ENCODE measurements at places on chromosomes 16 and 17.
A peak's percentile ranks its signal among the peaks of the same experiment; 100 is the strongest.

- no peak for DNase-seq
Observed at GRCh38 chr17:16935241-16935663, 36.7 kb downstream of the TNFRSF13B start.

GRCh38 chr16:11333010-11333409, 12.2 kb upstream of the RMI2 start:
- DNase-seq, result no peak

DNA sequence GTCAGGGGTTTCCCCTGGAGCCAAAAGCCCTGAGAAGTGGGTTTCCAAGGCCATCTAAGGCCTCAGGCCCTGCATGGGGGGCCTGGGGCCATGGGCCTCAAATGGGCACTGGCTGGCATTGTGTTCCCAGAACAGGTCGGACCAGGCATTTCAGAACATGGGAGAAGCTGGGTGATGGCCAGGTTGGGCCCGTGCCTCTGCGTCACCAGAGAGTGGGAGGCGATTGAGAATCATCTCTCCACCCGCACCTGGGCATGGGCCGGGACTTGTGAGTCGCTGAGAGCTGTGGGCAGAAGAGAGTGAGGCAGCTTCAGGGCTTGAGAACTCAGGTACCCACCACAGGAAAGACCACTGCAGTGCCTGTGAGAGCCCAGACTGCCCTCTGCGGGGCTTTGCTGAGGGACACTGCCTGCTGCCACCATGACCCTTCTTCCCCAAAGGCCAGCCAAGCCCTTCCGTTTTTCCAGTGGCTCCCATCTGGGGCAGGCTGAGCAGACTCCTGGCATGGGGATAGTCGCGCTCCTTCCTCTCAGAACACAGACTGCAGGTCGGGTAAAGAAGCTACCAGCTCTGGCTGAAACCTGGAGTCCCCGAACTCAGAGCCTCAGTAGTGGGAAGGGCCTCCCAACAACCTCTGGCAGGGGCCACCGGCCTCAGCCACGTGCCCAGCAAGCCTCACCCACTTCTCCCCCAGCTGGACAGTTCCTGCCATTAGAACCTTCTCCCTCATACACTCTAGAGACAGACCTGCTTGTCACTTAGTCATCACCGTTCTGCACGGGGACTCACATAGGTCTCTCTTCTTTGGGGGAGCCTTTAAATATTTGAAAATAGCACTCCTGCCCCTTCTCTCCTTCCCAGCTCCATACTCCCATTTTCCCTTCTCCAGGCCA, 1.6 kb downstream of the RAB11FIP4 start:
- DNase-seq, result no peak

GRCh38 chr16:23952128-23952970, 116.6 kb downstream of the PRKCB start:
- no peak for DNase-seq

DNA sequence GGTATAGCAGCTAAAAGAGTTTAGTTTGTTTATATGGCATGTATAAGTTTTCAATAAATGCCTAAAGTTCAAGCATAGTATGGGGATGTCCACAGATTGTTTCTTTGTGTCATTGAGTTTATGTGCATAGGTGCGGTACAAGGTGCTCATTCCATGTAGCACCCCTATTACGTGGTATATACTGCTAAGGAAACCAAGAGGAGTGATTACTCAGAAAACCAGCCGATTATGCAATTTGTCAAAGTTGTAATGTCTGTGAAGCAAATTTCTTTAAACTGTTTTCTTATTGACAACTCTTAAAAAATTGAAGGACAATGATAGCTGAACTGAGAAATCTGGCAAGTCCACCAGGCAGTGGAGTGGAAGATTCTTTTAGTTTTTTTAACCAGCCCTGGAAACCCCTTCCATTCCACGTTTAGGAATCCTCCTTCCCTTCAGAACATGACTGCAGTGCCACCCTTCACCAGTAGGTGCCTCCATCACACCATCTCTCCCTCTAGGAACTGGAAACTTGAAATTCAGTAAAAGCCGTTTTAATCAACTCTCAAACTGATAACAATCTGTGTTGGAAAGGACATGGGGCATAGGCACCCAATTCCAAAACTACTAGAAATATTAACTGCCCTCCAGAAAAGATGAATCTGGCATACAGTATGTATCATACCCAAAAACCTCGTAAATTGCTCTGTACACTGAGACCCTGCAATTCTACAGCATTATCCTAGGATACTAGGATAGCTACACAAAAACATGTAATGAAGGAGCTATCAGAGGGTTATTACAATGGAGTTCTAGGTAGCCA, 43.5 kb downstream of the REXO5 start:
- DNase-seq, result peak; percentile 39

GRCh38 chr17:20926532-20926931, 116.3 kb downstream of the USP22 start:
- DNase-seq, result no peak

DNA sequence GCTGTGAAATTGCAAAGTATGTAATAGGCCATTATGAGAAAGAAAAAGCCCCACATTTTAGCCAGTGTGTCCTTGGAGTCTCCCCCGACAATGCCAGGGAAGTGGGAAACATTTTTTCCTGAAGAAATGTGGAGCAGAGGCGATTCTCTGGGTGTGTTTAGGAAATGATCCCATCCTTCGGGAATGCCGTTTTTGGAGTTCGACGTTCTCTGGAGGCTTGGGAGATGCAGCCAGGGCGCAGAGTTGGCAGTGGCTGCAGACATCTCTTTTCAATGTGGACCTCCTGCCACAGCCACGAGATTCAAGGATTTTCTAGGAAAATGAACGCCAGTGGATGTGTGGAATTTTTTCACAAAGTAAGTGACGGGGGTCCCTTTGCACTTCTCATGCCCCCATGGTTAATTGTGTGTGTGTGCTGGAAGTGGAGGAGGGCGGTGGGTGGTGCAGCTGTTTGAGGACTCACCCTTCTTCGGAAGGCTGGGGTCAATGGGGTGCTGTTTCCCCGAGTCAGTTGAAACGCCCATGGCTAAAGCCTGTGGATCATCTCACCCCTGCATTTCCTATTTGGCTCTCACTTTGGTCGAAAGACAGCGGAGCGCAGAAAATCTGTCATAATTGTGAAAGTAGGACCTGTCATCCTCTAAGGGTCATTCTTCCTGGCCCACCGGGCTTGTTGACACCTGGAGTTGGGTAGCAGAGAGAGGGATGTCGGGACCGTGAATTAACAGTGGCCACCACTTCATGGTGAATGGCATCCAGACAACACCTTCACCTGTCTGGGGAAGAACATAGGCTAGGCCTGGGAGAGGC, 73.2 kb downstream of the CMIP start:
- no peak for DNase-seq

DNA sequence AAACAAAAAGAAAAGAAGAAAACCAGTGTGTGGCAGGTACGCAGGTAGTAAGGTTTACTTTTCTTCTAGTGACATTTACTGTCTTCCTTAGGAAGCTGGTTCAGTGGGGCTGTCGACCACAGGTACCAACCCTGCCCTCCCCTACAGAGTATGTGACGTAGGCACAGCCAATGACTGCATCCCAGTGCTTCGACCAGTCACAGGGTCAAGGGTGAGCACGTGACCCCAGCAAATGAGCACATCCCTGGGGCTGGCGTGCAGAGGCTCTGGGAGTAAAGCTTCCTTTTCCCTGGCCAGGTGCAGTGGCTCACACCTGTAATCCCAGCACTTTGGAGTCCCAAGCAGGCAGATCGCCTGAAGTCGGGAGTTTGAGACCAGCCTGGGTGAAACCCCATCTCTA, 38.9 kb upstream of the PLCG2 start:
- DNase-seq, result no peak

- no peak for DNase-seq
Observed at GRCh38 chr17:3946711-3947235, 17.5 kb downstream of the ATP2A3 start.

- DNase-seq, result no peak
Observed at GRCh38 chr16:57100445-57100844, 8.1 kb downstream of the CPNE2 start.

GRCh38 chr16:27254262-27254811, 14.2 kb downstream of the NSMCE1 start:
- DNase-seq, result no peak

DNA sequence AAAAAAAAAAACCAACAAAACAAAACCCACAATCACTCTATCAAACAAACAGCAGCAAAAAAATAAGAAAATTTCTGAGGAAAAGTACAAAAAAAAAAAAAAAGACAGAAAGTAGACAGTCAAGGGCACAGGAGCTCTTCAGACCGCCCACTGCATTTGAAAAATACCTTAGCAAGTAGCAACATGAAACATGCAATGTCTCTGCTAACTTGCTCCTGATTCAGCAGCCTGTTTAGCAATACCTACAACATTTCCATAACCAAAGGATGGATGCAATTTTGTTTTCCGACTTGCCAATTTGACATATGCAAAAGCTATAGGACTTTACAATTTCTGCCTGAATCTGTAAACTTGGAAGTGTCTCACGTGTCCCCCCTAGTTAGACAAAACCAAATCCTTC, 57.4 kb downstream of the SYNRG start:
- DNase-seq, result no peak

DNA sequence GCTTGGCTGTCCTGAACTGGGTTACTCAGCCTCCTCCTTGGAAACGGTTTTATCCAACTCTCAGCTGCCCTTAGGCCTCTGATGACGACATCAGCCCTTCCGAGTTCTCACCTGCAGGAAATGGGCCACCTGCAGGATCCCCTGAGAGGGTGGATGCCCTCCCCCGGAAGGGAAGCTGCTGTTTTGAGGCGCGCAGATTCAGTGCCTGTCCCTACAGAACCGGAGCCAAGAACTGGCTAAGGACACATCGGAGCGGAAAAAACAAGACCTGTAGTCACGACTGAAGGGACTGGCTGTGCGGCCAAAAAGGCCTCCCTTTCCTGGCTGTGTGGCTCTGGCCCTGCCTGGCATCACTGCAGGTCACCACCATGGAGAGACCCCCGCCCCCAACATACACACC, 11.7 kb upstream of the C16orf95 start:
- no peak for DNase-seq

- DNase-seq, result no peak
Observed at GRCh38 chr16:17552351-17552750, 81.6 kb upstream of the XYLT1 start.

GRCh38 chr16:26026709-26027450, 335.1 kb downstream of the HS3ST4 start:
- no peak for DNase-seq

- DNase-seq, result no peak
Observed at GRCh38 chr17:19378416-19379360, at the start of gene MAPK7. MAPK7 (plus strand) TSS chr17:19378498; CDS start chr17:19378901, 403 bp downstream.

GRCh38 chr16:67562526-67562917, at the start of gene CTCF:
CTCF (plus strand) TSS chr16:67562526; CDS start chr16:67610833, 48,307 bp downstream.
- DNase-seq, result peak; percentile 60

DNA sequence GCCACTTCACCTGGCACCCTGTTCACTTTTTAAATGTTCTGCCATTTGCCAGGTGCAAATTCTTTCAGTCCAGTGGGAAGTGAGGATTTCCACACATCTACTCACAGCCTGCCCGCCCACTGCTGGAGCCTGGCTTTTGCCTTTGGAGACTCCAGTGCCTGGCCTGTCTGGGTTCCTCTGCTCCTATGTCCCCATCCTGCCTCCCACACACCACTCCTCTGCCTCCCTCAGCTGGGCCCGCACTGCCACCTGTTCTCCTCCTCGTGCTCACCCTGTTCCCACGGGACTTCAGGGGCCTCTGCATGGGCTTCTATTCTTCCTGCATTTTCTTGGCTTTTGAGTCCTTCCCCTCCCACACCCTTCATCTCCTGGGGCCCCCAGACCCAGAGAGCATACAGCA, 7.9 kb upstream of the NDRG4 start:
- DNase-seq, result no peak

- DNase-seq, result no peak
Observed at GRCh38 chr16:83717308-83717707, 90.5 kb upstream of the HSBP1 start.

GRCh38 chr16:20910781-20911321, 10.3 kb downstream of the LYRM1 start:
- no peak for DNase-seq

DNA sequence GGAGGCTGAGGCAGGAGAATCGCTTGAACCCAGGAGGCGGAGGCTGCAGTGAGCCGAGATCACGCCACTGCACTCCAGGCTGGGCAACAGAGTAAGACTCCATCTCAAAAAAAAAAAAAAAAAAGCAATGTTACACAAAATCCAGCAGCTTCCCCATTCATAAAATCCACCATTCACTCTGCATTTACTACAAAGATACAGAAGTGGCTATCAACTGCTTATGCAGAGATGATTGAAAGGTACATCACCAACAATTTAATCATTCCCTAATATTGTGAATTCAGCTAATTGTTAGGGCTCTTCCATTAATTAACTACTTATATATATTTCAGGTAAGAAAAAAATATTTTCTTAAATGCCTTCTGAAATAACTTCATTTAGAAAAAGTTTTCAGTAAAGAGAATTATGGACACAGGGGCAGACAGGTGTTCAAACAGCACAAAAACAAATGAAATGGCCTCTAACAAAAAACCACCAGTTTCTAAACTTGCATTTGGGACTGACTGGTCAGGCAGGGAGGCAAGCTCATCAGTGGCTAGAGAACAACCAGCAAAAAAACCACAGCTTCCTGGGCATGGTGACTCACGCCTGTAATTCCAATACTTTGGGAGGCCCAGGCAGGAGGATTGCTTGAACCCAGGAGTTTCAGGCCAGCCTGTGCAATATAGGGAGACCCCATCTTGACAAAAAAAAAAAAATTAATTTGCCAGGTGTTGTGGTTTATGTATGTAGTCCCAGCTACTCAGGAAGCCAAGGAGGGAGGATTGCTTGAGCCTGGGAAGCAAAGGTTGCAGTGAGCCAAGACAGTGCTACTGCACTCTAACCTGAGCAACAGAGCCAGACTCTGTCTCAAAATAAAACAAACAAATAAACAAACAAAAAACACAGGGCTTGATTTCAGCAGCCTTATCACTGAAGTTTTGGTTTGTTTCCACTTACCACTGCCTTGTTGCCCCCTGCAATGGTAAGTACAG, 26.3 kb downstream of the ERN1 start:
- no peak for DNase-seq

- no peak for DNase-seq
Observed at GRCh38 chr16:72532906-72533410, 361.0 kb upstream of the PMFBP1 start.

Measured in NCI-H774 (cell line).